Omental fat pad (tissue), 4 donors: ENCODE measurements at places on chromosomes 16 and 17.

GRCh38 chr17:38783227-38783626 lies 16.1 kb downstream of the PIP4K2B start:
- no peak for DNase-seq

DNA sequence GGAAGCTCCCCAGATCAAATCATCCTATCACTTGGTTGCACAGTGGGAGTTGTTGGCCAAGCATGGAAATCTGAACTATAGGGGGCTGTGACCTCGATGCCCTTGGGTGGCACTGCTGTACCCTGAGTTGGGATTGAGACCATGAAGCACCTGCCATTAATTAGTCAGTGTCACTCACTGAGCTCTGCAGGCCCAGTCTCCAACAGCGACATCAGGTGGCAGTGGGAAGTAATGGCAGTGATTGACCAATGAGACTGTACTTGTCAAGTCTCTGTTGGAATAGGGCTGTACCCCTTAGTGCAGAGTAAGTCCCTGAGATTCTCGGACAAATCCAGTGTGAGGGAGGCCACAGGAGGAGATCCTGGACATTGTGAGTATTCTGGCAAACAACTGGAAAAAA lies 118.0 kb upstream of the RPL38 start:
- no peak for DNase-seq

DNA sequence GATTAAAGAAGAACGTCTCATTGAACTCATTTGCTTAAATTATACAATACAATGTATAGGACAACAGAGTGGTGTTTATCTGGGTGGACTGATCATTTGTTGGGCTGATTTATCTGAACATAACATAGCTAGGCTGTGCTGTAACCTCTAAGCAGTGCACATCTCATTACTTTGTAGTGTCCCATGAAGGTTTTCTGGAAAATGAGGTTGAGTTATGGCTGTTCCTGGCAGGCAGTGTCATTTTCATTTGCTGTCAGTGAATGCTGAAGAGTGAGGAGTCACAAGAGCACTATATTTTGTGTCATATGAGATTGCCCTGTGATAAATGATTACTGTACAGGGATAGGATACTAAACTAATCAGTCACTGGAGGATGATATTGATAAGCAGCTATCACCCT lies 340.2 kb downstream of the HS3ST3B1 start:
- no peak for DNase-seq

DNA sequence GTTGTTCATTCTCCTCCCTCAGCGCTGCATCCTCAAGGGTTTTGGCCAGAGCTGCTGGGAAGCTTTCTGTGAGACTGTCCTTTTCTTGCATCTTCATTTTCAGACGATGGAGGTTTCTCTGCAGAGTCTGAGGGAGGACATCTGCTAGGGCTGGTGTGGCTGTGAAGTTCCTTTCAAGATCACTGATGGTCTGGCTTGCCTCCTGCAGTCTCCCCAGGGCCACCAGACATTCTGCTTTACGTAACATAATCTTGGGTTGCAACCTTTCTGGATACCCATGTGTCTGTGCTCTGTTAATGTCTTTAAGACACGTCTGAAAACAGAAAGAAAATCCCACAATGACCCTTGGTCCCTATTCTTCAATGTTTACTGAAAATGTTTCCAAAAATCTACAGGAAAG lies 29.0 kb downstream of the SMYD4 start:
- no peak for DNase-seq

- DNase-seq: no peak
Observed at GRCh38 chr16:86669937-86670749, 91.8 kb downstream of the FOXL1 start.

- DNase-seq: no peak
Observed at GRCh38 chr16:2038382-2039231, 9.0 kb downstream of the NTHL1 start.

DNA sequence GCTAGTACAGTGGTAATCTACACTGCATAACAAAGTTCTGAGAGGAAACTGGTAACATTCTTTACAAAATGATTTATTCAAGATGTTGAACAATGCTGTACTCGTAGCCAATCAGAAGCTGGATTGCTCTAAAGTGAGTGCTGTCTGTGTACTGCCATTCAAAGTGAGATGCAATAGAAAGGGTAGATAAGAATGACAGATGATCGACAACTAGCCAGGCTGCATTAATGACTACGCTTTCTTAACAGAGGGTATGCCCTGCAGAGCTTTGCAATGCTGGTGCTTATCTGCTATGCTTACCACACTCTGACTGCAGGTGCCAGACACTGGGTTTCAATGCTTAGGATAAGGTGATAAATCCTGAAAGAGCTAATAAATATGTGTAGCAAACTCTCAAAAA lies 46.1 kb upstream of the SLC25A19 start:
- no peak for DNase-seq

DNA sequence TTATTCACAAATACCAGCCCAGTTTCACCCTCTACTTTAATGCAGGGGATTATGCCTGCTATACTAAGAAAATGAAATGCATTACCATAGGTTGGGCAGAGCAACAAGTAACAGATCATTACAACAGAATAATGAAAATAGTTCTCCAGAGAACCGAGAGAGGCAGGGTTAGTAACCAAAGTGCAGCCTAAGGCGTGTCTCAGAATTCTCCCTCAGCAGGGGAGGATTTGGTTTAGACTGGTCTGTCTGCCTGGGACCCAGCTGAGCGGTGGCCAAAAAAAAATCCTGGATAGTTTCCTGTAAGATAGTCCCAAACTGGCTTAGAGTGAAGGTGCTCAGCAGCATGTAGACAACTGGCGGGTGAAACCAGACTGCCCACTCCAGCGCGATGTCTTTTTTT lies 30.8 kb upstream of the ADCY7 start:
- DNase-seq: no peak

DNA sequence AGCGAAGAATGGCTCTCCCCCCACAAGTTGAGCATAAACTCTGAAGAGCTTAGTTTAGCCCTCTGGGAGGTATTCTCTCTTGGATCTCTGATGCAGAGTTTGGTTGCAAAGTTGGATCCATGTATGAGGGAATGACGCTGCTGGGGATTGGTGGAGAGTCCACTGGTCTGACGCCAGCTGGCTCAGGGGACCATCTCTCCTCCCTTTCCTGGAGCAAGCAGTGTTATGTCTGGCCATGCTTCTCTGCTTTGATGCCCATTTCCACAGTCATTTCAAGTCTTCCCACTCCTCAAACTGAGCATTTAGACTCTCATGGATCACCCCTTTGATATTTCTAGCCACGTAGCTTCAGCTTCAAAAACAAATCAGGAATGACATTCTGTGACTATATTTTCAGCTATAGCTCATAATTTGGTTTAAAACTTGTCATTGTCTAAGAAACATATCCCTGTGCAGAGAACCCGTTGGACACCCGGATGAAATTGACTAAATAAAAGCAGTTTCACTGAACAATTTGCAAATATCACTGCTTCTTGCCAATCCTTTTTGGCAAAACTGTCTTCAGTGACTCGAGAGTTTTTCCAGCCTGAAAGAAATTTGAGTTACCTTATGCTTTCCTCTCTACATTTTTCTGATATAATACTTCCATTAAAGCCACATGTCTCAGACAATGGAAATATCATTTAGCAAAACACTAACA lies 193.4 kb upstream of the CDH11 start:
- DNase-seq: no peak

- DNase-seq: no peak
Observed at GRCh38 chr17:73184136-73184993, 8.5 kb upstream of the COG1 start.

- DNase-seq: no peak
Observed at GRCh38 chr17:48375356-48375755, 54.7 kb downstream of the SKAP1 start.

- DNase-seq: no peak
Observed at GRCh38 chr17:52674686-52675085, 516.2 kb upstream of the CA10 start.

GRCh38 chr16:23504076-23504452 lies 6.2 kb downstream of the GGA2 start:
- DNase-seq: no peak

- DNase-seq: no peak
Observed at GRCh38 chr16:64974381-64974780, 147.5 kb downstream of the CDH11 start.

- no peak for DNase-seq
Observed at GRCh38 chr17:62703776-62704380, 76.4 kb downstream of the MRC2 start.

DNA sequence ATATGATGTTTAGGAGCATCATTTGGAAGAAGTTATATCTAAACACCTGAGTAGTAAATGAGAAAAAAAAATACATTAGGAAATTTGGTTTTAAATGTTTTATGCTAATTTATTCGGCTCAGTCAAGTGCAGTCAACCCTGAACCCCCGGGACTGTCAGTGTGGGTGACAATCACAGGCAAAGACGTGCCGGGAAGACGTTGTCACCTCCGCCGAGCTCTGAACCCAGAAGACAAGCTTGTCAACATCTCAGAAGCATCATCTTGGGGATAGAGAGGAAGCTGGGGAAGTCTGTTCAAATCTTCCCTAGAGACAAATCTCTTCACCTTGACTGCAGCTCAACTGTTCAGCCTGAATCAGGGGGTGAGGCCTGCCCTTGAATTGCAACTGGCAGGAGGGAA lies 159.7 kb downstream of the RBFOX3 start:
- no peak for DNase-seq
